Melanocyte of skin (primary cell): ENCODE measurements at places on chromosomes 3 and 15. TPM values are rescaled to one million over a fixed set of nuclear protein-coding genes. Genes with fewer than 3 reads are reported as not detected.

The GCHFR gene
- 1.7 and 2.5 TPM in 2 replicates for total RNA-seq

The LYSMD4 gene
- total RNA-seq = 8.0 and 8.3 TPM in 2 replicates

The LTF gene
- total RNA-seq = 0.15 TPM in 1 of 2 replicates, not detected in the other

The RIOX2 gene
- total RNA-seq = 35.3 and 58.5 TPM in 2 replicates

The RFT1 gene
- 10.0 and 12.4 TPM in 2 replicates for total RNA-seq

The GOLGA6L4 gene
- total RNA-seq = 0.73 and 1.0 TPM in 2 replicates
